Right atrium auricular region (tissue), 2 donors: ENCODE measurements at places on chromosomes 2 and 18. TPM values are rescaled to one million over a fixed set of nuclear protein-coding genes. Genes with fewer than 3 reads are reported as not detected.
A peak's percentile ranks its signal among the peaks of the same experiment; 100 is the strongest.

GRCh38 chr2:141778315-141778835 lies 352.4 kb downstream of the LRP1B start:
- H3K4me1 ChIP-seq: no peaks in the 10 kb centered on the region
- H3K36me3 ChIP-seq: no peaks in the 10 kb centered on the region
- no peak overlapping the region for H3K27ac ChIP-seq
- no peak overlapping the region for H3K4me3 ChIP-seq
- no peak for DNase-seq

DNA sequence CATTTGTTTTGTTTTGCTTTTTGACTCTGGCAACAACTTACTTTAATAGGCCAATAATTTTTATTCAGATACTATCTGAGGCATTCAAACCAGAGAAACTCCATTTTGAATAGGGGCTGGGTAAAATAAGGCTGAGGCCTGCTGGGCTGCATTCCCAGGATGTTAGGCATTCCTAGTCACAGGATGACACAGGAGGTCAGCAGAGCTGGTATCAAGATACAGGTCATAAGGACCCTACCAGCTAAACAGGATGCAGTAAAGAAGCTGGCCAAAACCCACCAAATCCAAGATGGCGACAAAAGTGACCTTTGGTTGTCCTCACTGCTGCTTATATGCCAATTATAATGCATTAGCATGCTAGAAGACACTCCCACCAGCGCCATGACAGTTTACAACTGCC lies 102.2 kb upstream of the XPO1 start:
- no peaks in the 10 kb centered on the region for H3K36me3 ChIP-seq
- DNase-seq: no peak
- no peaks in the 10 kb centered on the region for H3K4me1 ChIP-seq
- H3K4me3 ChIP-seq: no peak overlapping the region

DNA sequence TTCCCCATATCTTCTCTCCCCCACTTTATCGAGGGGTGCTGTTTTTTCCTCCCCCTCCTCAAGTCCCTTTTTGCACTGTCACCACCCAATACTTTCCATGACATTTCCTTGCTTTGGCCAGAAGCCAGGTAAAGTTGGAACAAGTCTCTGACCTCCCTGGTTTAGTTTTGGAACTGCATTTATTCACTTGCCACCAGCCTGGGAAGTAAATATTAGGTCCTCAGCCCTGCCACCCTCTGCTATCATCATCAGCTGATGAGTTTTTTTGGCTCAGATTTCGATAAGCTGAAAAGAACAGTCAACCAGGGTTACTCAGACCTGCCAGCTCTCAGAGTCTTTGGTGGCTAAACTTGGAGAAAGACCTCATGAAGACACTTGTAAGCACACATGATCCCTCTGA lies 47.0 kb downstream of the DHRS9 start:
- peak overlapping the region; percentile 23 for H3K27ac ChIP-seq
- H3K4me3 ChIP-seq: no peak overlapping the region
- H3K36me3 ChIP-seq: no peaks in the 10 kb centered on the region
- no peaks in the 10 kb centered on the region for H3K4me1 ChIP-seq

DNA sequence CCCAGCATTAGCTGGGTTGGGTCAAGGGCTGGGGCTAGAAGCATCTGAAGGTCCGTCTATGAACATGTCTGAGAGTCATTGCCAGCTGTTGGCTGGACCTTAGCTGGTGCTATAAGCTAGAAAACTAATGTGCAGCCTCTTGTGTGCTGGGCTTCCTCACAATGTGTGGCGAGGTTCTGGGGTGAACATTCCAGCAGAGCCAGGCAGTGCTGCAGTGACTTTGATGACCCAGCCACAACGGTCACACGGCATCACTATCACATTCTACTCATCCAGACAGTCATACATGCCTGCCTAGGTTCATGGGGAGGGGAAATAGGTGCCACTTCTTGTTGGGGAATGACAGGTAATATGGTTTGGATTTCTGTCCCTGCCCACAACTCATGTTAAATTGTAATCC lies 260.5 kb downstream of the CYP26B1 start:
- no peak overlapping the region for H3K27ac ChIP-seq
- H3K4me1 ChIP-seq: no peaks in the 10 kb centered on the region
- peak; percentile 47 for DNase-seq
- H3K36me3 ChIP-seq: no peaks in the 10 kb centered on the region

DNA sequence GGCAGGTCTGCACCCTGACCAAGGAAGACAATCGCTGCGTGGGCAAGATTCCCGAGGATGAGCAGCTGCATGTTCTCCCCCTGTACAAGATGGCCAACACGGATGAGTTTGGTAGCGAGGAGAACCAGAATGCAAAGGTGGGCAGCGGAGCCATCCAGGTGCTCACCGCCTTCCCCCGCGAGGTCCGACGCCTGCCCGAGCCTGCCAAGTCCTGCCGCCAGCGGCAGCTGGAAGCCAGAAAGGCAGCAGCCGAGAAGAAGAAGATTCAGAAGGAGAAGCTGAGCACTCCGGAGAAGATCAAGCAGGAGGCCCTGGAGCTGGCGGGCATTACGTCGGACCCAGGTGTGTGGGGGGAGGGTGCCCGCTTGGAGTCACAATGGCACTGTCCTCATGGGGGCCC lies 48.4 kb downstream of the BOLA3 start:
- no peaks in the 10 kb centered on the region for H3K27me3 ChIP-seq
- DNase-seq: no peak
- no peaks in the 10 kb centered on the region for H3K4me1 ChIP-seq

DNA sequence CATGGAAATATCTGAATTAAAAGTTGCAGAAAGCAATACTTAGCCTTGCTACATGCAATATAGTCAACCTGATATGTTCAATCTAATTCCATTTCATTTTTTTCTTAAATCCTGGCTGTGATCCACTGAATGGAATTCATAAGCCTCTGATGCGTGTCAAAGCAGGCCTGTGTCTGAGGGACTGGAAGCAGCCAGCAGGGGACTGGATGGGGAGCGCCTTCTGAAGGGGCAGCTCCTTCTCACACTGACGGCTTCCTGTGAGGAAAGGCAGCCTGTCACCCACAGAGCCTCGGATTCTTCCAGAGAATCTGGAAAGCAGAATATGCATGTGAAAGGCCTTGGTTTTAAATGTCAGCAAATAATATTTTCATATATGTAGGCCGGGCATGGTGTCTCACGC lies 73.5 kb downstream of the KCNF1 start:
- H3K27me3 ChIP-seq: no peaks in the 10 kb centered on the region
- H3K27ac ChIP-seq: no peak overlapping the region
- no peaks in the 10 kb centered on the region for H3K4me1 ChIP-seq
- DNase-seq: no peak

GRCh38 chr18:76449111-76449453 lies 46.0 kb downstream of the ZNF516 start:
- no peak overlapping the region for H3K27ac ChIP-seq
- H3K27me3 ChIP-seq: no peaks in the 10 kb centered on the region
- H3K4me1 ChIP-seq: peaks cover 62% of the 10 kb centered on the region
- H3K4me3 ChIP-seq: no peak overlapping the region

DNA sequence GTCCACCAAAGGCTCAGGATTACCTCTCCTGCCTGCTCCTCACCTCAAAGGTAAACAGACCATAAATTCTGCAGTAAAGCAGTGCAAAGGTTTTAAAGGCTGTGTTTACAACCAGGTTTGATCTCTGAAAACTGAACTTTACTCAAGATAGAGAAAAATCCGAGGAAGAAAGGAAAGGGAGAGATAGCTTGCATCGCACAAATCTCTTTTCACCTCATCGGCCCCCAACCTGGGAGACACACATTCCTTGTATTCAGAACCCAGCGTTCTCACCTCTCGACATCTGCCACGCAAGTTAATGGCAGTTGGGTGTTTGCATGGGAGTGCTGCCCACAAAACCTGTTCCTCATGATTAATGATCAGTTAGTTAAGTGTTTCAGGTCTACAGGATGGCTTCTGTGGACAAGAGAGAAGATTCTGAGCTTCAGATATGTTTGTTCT lies 72.6 kb downstream of the GATA6 start:
- H3K27me3 ChIP-seq: no peaks in the 10 kb centered on the region
- H3K27ac ChIP-seq: no peak overlapping the region
- H3K36me3 ChIP-seq: no peaks in the 10 kb centered on the region
- no peaks in the 10 kb centered on the region for H3K4me1 ChIP-seq

The TBR1 gene
- not detected for total RNA-seq

- H3K36me3 ChIP-seq: no peaks in the 10 kb centered on the region
- H3K27ac ChIP-seq: no peak overlapping the region
- DNase-seq: no peak
- no peaks in the 10 kb centered on the region for H3K27me3 ChIP-seq
Observed at GRCh38 chr2:226515344-226516055, 284.1 kb downstream of the IRS1 start.
